Stimulated activated naive CD4-positive, alpha-beta T cell (primary cell): ENCODE measurements at places on chromosomes 3 and 15.

DNA sequence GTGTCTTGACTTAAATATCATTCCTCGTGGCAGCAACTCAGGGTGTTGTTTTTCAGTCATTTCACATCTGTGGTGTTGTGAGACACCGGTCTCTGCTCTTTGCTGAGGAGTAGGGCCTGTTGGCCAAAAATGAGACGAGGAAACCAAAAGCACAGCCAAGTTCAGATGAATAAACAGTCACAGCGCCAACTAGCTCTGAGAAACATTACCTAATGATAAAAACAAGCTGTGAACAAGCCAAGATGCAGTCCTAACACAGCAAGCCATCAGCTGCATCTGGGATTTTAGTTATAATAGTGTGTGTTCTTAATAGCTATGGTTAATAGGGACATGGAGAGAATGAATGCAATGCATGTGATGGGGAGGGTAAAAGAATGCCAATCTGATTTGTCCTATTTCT, 843.4 kb upstream of the DPPA4 start:
- no peak for DNase-seq

GRCh38 chr3:47394881-47395280, 14.1 kb downstream of the PTPN23 start:
- no peak for DNase-seq

DNA sequence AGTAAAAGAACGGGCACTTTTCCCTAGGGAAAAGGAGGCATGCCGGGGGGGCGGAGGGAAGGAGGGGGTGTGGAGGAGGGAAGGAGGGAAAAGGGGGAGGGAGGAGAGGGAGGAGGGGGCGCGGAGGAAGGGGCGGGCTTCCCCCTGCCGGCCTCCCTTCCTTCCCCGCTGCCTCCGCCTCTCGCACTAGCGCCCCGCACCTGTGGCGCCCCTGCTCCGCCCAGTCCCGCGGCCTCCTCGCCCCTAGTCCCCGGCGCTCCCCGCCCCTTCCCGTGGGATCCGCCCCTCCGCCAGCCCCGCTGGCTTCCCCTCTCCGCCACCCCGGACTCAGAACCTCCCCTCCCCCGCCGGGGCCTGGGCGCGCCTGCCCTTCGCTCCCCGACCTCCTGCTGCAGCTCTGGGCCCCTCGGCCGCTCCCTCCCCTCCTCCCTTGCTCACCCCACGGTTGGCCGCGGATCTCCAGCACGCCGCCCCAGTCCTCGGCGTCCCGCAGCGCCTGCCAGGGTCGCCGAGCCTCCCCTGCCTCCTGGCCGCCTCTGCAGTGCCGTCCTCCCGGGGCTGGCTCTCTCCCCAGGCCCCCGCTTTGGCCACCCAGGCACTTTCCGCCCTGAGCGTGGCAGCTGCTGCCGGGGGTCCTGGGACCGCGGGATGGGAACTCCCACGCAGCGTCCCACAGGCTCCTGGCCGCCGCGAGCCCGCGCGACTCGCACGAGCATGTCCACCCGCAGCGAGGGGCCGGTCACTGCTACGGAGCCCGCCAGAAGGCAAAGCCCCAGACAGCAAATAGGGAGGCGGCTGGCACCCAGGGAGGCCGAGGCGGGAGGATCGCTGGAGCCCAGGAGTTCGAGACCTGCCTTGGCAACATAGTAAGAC, 147.4 kb downstream of the TJP1 start:
- DNase-seq: no peak

DNA sequence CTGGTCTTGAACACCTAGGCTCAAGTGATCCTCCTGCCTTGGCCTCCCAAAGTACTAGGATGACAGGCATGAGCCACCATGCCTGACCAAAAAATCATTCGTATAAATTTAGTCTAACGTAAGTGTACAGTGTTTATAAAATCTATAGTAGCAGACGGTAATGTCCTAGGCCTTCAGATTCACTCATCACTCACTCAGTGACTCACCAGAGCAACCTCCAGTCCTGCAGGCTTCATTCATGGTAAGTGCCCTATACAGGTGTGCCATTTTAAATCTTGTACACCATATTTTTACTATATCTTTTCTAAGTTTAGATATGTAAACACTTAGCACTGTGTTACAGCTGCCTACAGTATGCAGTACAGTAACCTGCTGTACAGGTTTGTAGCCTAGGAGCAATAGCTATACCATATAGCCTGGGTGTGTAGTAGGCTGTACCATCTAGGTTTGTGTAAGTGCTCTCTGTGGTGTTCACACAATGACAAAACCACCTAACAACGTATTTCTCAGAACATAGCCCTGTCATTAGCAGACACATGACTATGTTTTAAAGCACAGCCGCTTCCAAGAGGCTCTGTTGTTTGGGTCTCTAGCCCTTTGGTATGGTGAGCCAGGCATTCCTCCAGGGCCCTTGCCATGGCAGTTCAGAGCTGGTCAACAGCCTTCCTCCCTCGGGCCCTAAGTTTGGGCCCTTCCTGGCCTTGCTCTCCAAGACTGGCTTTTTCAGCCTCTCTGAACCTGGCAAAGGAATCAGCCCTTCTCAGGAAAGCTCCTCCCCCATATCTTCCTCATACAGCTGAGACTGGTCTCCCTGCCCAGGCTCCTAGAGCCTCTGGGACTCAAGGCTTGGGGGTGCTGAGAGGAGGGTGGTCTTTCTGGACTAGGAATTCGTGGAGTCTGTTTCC, 1.9 kb upstream of the CCDC9B start:
- no peak for DNase-seq

GRCh38 chr15:39453620-39454019, 127.3 kb upstream of the THBS1 start:
- no peak for DNase-seq

DNA sequence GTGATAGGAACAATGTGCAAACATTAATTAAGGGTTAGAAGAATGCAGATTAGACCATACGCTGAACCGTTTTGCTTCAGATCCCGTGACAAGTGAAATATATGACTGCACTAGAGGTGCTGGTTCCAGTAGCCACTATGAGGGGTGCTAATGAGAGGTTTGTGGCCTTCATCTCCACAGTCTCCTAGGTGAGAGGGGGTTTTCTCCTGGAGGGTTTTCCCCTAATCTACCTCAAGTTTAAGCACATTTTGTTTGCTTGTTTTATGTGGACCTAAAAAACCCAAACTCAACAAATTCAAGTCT, 13.7 kb upstream of the SHF start:
- DNase-seq: no peak

- DNase-seq: no peak
These were observed 42.6 kb downstream of the ANKRD28 start for GRCh38 chr3:15755181-15755580.

GRCh38 chr15:98375513-98376340, 272.6 kb upstream of the IGF1R start:
- DNase-seq: no peak

GRCh38 chr15:92819278-92820235, 80.6 kb upstream of the CHD2 start:
- no peak for DNase-seq

DNA sequence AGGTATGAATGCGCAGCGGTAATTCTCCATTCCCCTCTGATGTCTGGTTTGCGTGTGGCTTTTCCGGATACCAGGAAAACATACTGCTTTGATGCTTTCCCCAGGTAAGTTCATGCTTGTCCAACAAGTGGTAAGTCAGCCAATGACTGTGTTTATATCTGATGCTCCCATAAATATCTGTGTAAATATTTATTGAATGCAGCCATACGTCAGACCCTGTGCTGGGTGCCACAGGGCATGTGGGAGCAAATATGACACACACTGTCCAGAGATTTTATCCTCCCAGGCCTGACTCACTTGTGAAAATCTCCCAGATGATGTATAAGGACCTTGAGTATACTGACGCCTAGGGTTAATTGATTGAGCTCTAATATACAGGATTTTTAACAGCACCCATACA, 29.6 kb upstream of the CEMIP start:
- no peak for DNase-seq

- no peak for DNase-seq
These were observed 114.2 kb downstream of the NEDD4 start for GRCh38 chr15:55879181-55879580.

GRCh38 chr3:8760506-8760905, 8.9 kb downstream of the OXTR start:
- DNase-seq: no peak

DNA sequence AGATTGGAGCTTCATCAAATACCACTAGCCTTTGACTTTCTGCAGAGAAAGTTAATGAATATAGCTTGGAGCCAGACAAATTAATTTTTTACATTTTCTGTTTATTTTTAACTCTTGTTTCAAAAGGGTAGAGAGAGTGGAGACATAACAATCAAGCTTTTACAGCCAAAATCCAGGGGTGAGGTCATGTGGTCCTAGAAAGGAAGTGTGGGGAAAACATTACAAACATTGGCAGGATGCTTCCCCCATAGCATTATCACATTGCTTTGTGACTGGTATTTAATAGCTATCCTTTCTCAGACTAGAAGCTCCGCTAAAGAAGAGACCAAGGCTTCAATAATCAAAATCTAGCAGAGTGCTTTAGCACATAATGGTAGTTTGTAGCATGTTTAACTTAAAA, 46.4 kb upstream of the PHLDB2 start:
- no peak for DNase-seq

- DNase-seq: no peak
These were observed 21.5 kb upstream of the FSTL1 start for GRCh38 chr3:120472121-120472844.

GRCh38 chr3:134810052-134810435, 15.0 kb downstream of the EPHB1 start:
- DNase-seq: no peak

DNA sequence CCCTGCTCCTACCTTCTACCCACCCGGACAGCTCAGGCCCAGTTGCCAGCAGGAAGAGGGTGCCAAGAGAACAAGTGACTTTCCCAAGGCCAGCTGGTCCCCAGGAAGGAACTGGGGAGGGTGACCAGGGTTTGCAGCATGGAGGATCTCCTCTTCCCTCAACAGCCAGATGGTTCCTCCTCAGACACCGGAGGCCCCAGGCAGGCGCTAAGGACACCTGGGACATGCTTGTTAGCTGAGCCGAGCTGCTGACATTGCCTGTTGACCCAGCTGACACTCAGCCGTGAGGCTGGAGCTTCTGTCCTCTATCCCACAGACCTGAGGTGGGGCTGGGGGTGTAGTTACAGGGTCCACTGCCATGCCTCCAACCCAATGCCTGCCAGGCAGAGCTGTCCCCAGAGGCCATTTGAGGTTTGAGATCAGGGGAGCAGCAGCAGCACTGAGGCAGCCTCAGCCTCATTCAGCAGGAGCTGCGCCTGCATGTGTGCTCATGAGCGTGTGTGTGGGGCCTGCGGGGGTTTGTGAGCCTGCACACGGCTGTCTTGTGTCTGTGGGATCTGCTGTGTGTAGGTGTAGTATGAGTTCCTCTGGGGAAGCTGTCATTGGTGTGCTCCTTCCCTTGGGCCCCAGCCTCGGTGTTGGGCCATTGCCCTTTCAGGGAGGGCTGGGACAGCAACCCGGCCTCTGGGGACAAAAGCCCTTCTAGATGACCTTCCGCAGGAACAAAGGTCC, 7.1 kb downstream of the CPLX3 start:
- DNase-seq: no peak

DNA sequence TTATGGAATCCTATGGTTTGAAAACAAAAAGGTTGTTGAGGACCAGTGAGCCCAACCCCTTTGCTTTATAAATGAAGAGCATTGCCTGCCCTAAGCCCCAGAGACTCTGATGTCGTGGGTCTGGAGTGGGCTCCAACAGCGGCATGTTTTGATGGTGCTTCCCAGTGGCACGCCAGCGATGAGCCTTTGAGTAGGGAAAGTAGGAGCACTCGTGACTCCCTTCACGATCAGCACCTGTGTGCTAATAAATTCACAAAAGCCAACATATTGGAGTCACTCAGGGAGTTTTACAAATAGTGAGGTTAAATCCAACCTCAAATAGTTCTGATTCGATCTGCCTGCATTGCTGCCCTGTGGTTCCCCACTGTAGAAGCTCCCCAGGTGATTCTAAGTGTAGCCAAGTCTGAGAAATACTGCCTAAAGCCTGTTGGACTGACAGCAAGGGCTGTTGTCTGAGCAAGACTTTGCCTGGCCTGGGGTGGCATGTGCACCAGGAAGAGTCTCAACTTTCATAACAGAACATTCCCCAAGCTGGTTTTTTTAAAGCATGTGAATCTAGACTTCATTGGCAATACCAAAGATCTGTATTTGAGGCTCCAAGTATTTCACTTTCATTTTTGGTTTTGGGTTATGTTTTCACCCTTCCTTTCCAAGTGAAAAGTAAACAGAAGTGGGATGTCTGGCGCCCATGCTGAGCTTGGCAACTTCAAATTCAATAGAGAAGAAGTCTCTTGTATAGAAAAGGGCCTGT, 9.9 kb downstream of the CCR5 start:
- no peak for DNase-seq

DNA sequence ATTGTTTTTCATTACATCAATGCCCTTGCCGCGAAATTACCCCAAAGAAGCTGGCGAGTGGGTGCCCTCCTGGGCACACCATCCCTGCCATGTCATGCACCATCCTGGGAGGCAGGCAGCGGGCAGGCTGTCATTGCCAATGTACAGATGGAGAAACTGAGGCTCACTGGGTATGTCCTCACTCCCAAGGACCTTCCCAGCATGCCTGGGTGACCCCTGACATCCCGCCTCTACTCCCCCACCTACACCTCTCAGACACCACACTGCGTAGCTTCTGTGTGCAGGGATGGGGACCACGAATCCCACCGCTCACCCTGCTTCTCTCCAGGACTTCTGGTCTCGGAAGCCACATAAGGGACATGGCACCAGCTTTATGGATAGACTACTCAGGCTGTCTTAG, 41.0 kb upstream of the SLC41A3 start:
- DNase-seq: no peak

- DNase-seq: no peak
These were observed 990 bp downstream of the MYNN start for GRCh38 chr3:169774186-169774585.

DNA sequence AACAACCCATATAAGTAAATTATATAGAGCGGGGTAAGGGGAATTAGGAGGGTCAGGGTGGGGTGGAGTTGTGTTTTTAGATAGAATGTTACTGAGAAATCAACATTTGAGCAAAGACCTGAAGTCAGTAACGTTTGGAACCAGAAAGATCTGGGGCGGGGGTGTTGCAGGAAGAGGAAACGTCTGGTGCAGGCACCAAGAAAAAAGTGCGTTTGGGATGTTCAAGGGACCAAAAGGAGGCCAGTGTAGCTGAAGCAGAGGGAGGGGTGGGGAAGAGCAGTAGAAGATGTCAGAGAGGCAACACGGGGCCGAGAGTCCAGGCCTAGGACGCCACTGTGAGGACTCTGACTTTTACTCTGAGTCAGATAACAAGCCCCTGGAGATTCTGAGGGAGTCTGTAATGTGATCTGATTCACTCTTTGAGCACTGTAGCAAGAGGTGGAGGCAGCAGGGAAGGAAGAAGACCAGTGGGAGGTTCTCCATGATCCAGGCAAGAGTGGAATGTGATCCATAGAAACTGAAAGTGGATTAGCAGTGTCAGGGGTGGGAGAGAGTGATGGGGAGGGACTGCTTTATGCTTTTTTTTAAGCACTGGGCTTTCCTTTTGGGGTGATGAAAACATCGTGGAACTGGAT, 179.3 kb upstream of the CHRM5 start:
- DNase-seq: no peak

DNA sequence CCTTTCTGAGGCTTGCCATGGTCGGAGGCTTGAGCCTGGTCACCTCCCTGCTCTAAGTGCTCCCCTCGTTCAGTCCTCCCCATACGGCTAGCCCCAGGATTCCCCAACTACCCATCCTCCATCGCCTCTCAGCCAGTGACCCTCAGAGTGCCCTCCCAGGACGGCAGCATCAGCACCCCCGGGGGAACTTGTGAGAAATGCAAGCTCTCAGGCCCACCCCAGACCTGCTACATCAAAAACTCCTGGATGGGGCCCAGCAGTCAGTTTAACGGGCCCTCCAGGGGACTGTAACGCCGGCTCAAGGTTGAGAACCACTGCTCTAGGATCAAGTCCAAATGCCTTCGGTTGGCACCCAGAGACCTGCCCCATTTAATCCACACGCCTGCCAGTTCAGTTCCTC, 6.9 kb downstream of the ADAMTS17 start:
- no peak for DNase-seq
